Activated CD4-positive, alpha-beta T cell treated with anti-CD3 and anti-CD28 coated beads, Interleukin-2, Interleukin-6, amounts not matched to agents 100 ng/mL and 50 ng/mL, durations not matched to agents 16 hours and 8 hours (primary cell): ENCODE measurements at places on chromosomes 4 and X.

DNA sequence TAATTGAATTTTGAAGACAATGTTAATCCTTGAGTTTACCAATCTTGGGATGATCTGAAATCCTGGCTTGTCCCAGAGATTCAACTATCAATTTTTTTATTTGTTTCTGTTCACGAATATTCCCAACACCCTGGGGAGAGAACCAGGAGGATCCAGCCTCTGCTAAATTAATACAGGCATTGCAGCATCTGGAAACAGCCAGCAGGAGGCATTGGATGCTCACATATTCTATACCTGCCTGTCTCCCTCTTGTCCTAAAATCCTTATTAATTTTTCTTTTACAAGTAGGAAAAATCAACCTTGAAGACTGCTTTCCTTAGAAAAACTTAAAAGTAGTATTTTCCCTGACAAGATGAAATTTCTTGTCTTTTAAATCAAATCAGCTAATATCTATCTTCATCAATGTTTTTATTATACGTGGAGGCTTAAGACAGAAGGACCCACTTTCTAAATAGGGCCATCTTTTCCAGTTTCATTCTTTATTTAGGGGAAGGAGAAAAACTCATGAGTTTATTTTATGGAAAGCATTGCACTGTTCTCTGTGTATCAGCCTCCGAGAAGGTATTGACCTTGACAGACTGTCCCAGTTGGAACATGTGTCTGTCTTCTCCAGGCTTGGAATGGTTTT is 102.4 kb downstream of the CLNK start:
- peak; percentile 17 for DNase-seq

DNA sequence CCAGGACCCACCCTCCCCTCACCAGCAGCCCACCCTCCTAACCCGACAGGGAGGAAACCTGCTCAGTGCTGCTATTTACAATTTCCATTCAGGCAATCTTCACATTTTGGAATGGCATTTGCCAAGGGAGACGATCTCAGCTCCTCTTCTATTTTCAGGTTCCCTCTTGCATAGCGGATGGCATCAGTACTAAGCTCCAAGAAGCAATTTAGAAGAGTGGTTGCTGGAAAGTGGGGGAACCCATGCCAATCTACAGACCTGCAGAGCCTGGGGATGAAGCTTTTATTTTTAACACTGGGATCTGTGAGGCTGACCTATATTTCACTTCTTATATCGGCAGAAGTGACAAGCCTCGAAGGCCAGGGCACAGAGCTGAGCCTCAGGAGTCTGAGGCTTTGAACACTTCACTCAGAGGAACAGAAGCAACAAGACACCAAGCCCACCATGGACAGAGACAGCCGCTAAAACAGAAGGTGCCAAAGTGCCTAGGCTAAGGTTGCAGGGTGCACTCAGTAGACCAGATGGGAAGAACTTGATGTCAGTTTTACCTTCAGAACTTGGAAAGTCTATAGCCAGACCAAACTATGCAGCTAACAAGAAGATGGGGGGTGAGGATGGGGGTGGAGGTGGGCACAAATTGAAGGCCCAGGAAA is 44.0 kb downstream of the SCD5 start:
- no peak for DNase-seq

DNA sequence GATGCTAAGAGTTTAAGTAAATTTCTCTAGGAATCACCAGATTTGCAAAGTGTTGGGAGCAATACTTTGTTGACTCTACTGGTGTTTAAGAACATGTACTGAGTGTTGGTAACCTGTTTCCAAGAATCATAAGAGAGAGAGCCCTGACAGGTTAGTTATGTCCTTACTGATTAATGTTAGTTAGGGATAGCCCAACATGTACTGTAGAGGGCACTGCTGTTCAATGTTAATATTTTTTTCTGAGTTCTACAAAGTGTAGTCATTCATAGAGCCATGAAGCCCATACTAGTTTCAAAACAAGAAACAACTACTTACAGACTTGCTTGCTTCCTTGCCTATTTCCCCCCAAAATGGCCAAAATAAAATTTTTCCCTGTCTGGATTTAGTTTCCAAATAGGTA is 11.9 kb downstream of the TMPRSS11D start:
- peak; percentile 42 for DNase-seq

DNA sequence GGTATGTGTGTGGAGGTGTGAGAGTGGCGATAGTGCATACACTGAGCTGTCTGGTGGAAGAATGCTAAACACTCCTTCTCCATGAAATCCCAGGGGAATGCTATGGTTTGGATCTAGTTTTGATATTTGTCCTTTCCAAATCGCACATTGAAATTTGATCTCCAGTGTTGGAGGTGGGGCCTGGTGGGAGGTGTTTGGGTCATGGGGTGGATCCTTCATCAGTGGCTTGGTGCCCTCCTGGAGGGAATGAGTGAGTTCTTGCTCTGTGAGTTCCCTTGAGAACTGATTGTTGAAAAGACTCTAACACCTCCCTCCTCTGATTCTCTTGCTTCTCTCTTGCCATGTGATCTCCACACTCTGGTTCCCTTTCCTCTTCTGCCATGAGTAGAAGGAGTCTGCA is 114.1 kb upstream of the HHIP start:
- no peak for DNase-seq

DNA sequence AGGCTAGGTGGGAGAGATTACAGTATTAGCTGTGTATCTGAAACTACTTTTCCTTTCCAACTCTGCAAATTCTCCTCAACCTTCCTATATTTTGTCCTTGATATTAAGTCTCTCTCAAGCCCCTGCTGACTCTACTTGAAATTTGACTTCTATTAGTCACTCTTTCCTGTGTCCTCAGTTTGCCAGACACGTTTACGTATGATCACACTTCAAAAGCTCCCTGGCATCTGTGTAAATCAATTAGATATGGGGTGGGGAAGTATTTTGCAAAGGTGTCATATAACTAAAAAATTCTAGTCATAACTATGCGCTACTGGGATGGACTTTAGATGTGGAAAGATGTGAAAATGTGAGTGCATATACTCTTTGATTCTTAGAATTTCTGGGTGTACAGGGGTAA is 67.4 kb upstream of the ARHGAP24 start:
- no peak for DNase-seq
